ENCODE measurements at places on chromosomes 5 and 9.

- DNase-seq, result no peak
Observed at GRCh38 chr9:11871852-11872251, 821.3 kb upstream of the TYRP1 start.

DNA sequence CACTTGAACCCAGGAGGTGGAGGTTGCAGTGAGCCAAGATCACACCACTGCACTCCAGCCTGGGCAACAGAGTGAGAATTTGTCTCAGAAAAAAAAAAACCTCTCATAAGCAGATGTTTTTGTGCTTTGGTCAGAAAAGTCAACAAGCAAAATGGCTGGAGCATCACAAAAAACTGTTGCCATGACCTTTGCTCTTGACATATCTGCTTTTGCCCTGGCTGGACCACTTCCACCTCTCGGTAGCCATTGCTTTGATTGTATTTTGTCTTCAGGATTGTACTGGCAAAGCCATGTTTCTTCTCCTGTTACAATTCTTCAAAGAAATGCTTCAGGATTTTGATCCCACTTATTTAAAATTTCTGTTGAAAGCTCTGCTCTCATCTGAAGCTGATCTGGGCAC is 67.0 kb downstream of the MTMR12 start:
- no peak for DNase-seq

DNA sequence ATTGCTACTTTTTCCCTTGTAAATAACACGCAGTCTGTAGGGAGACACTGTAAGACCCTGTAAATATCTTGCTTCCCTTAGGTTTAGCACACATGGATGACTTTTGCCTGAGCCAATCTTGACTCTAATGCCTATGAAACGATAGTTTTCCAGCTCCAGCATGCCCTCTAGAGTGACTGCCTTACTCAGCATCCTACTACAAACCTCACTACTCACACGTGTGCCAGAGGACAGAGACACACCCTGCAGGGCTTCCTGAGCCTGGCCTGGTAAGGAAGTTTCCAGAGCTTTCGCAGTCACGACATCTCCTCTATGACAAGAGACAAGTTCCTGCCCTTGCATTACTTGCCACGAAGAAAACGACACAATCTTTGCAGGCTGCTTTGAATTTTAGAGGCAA is 138.1 kb downstream of the ATPSCKMT start:
- DNase-seq, result no peak

- no peak for DNase-seq
Observed at GRCh38 chr5:53025487-53025886, 36.3 kb downstream of the ITGA2 start.

DNA sequence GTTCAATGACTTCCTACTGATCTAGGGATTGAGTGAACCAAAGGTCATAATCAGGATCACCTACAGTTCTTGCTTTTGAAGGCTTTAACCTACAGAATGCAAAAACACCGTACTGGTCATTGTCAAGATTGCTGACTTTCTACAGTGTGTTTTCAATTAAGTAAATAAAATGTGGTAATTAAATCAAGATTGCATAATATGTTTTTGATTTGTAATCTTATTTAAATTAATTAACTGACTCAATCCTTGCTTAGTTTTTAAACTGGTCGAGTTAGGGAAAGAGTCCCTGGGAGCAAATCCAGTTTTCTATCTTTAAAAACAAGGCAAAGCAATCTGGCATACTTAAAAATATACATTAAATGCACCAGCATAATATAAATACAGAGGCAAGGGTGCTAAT is 125.9 kb downstream of the NFIB start:
- no peak for DNase-seq

GRCh38 chr9:99076030-99076429 is 28.9 kb upstream of the TGFBR1 start:
- no peak for DNase-seq

- no peak for DNase-seq
Observed at GRCh38 chr9:125529107-125529506, 177.9 kb downstream of the MAPKAP1 start.

GRCh38 chr9:130482463-130482862 is 37.7 kb downstream of the ASS1 start:
- no peak for DNase-seq

GRCh38 chr5:133482028-133482427 is 130.3 kb downstream of the FSTL4 start:
- no peak for DNase-seq

GRCh38 chr5:40605295-40605958 is 74.3 kb upstream of the PTGER4 start:
- DNase-seq, result no peak
